ENCODE measurements at places on chromosomes 7 and 10. TPM values are rescaled to one million over a fixed set of nuclear protein-coding genes. Genes with fewer than 3 reads are reported as not detected.

GRCh38 chr10:133060466-133060865 is 27.3 kb upstream of the ADGRA1 start:
- no peak for DNase-seq

GRCh38 chr7:30206491-30206890 is 71.7 kb downstream of the MTURN start:
- DNase-seq, result no peak

- DNase-seq, result peak; percentile 51
Observed at GRCh38 chr10:82267014-82267413, 392.0 kb downstream of the NRG3 start.

The GLRX3 gene
- total RNA-seq, result 51.7 TPM

DNA sequence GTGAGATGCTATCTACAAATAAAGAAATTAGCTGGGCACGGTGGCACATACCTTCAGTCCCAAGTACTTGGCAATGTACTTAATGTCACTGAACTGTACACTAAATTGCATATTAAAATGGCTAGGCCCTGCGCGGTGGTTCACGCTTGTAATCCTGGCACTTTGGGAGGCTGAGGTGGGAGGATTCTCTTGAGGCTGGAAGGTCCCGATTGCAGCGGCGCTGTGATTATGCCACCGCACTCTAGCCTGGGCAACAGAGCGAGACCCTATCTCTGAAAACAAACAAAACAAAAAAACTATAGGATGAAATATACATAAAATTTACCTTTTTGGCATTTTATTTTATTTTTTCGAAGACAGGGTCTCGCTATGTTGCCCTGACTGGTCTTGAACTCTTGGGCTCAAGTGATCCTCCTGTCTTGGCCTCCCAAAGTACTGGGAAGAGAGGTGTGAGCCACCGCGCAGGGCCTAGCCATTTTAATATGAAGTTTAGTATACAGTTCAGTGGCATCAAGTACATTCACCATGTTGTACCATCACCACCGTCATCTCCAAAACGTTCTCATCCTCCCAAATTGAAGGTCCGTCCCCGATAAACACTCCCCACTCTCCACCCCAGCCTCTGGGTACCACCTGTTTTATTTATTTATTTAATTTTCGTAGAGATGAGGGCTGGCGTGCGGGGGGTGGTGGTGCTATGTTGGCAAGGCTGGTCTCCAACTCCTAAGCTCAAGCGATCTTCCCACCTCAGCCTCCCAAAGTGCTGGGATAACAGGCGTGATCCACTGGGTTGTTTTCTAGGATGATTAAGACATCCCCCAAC is 1.3 kb upstream of the EIF3B start:
- no peak for DNase-seq

- DNase-seq, result peak; percentile 2
Observed at GRCh38 chr10:96287392-96288105, 16.2 kb upstream of the BLNK start.

DNA sequence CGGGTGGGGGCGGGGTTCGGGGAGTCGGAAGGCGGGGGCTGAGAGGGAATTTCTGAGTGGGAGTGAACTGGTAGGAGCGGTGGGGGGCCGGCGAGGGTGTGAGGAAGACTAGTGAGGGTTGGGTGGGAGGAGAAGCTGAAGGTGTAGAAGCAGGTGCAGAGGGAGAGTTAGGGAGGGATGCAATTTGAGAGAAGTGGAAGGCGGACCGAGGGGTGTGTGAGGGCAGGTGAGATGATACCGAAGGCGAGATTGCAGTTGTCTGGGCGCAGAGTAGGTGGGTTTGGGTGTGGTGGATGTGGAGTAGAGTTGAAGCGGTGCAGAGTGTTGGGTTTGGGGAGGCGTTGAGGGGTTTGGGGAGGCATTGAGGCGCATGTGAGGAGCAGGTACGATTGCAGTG is 643 bp downstream of the KAT6B start:
- no peak for DNase-seq

The ECHDC3 gene
- total RNA-seq, result 16.2 TPM

GRCh38 chr7:46672861-46673260 is 751.8 kb upstream of the IGFBP3 start:
- no peak for DNase-seq

DNA sequence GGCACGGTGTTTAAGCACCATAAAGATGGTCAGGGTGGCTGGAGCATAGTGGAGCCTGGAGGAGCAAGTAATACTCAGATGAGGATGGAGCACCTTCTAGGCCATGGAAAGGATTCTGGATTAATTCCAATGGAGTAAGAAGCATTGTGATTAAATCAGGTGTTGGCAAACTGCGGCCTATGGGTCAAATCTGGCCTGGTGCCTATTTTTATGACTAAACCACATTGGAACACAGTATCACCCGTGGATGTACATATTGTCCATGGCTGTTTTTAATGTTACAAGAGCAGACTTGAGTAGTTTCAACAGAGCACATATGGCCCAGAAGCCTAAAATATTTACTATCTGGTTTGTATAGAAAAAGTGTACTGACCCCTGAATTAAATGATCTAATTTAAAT is 49.9 kb upstream of the TMEM248 start:
- DNase-seq, result no peak

DNA sequence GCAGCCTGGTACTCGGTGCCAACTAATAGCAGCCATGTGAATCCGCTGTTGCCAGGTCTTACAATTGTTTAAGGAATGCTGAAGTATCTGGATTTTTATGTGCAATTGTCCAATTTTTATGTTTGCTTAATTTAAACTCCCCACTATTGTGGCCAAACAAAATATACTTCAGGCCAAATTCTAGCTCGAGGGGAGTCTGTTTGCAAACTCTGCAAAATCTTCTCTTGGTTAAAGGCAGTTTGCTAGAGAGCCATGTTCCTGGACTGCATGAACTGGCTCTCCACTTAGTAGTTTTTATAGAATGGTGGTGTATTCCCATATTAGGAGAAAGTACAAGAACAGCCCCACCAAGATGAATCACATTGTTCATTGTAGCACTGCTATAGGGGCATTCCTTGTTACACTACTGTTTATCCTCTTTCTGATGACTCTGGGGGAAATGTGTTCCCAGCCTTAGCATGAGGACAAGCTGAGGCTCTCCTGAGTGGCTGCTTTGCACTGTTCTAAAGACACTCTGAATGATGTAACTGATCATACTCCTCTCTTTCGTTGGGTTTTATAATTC is 178.0 kb upstream of the GLI3 start:
- DNase-seq, result peak; percentile 55

The GIMAP1 gene
- under 0.01 TPM for total RNA-seq

The NPY4R2 gene
- total RNA-seq, result not detected

DNA sequence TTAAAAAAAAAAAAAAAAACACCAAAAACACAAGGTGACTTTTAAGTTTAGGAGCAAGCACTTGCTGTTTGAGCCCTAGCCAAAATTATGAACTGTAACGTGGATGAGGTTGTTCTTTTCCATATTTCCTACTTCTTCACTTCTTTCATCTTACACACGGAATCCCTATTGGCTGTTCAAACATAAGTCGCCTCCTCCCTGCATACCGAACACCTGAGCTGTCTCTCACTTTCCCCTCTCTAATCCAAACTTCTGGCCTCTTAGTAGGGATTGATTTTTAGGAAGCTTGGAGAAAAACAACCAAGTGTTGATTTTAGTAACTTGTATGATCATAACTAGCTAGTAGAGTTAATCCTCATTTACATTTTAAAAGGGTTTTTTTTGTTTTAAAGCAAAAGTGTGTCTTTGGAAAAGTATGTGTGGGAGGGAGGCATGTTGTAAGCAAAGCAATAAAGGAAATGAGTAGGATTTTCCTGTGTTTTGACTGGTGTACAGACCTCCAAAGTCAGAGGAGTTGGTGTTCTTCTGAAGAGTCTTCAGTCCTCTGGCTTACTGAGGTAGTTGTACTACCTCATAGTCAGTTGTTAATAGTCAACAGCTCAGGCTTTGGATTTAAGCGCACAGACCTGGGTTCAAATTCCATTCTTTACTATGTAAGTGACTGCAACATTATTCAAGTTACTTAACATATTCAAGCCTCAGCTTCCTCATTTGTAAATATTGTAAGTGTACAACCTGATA is 39.3 kb downstream of the RABGEF1 start:
- DNase-seq, result peak; percentile 53

DNA sequence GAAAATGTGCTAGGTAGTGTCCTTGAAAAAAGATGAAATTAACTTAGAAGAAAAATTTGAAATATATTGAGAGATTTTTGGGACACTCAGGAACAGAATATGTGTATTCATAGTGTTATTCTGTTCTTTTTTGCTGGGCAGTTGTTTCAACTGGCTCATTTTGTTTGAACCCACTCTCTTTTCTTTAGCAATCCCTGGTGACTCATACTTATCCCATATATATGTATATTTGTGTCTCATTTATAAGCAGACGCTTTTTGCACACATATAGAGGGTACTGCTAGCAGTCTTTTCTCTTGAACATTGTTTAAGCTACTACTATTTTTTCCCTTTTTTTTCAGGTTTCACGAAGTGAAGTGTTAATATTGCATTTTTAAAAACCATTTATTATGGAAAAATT is 1.9 kb downstream of the EXOC6 start:
- DNase-seq, result peak; percentile 53

DNA sequence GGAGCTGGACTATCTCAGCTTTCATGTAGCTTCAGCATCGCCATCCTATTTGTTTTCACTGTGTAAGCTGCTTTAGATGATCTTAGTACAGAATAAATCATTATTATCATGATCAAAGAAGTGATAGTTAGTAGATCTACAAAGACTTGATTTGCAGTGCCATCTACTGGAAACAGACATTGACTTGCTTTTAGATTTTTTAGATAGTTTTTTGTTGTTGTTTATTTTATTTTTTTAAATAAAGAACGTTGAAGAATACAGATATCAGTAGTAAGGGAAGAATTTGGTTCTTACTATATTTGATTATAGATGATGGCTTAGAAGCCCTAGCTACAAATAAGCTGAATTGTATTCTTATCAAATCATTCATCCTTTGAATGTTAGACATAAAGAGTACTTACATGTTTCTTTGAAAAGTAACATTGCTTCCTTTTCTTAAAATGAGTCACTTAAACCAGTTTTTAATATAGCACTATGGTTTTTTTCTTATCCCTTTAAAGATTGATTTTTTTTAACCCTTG is 6.3 kb upstream of the SFMBT2 start:
- DNase-seq, result peak; percentile 41

- DNase-seq, result no peak
Observed at GRCh38 chr10:83983578-83984255, 155.6 kb upstream of the GHITM start.

DNA sequence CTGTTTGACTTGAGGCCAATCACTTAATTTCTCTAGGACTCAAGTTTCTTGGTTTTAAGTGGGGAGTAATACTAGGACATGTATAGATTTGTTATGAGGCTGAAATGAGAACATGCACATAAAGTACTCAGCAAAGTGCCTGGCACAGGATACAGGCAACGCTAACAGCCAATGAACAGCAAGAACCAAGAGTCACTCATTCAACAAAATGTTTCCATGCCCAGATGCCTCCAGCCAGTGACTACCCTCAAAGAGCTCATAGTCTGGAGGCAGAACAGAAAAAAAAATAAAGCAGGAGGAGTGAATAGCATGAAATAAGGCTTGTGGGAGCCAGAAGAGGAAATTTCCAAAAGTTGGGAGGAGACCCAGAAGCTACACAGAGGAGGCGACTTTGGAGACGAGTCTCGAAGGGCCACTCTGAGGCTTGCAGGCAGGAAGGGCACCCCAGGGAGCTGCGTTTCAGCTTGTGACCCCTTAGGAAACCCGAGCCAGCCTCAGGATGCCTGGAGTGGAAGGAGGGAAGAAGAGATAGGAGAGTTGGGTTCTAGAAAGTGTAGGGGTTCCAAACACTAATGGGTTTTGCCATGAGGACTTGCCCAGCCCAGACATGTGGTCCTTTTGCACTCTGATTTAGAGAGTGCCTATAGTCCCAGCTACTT is 70.0 kb downstream of the CXCL12 start:
- DNase-seq, result no peak

GRCh38 chr7:80411621-80412020 is 100.2 kb downstream of the GNAT3 start:
- DNase-seq, result no peak

The DNAH11 gene
- total RNA-seq, result 0.33 TPM

DNA sequence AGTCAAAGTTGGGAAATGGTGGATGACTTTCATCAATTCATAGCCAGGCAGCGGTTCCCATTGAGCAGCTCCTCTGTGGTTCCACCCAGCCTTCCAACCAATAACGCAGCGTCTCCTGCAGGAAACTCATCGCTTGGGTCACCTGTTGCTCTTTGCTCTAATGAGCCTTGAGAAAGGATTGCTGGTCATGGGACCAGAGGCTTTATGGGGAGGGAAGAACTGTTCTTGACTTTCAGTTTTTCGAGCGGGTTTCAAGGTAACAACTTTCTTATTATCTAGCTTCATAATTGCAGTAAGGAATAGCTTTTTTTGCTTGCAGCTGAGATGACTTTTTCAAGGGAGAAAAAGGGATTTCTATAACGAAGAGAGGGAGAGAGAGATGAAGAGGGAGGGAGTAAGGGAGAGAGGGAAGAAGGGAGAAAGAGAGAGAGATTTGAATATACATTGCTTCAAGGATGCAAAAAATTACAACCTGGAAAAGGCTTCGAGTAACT is 405 bp upstream of the ENTPD1 start:
- no peak for DNase-seq
